ENCODE measurements at places on chromosomes 4 and X. TPM values are rescaled to one million over a fixed set of nuclear protein-coding genes. Genes with fewer than 3 reads are reported as not detected.

The TMEM255A gene
- total RNA-seq: not detected

The SSX4 gene
- total RNA-seq: not detected

The CNGA1 gene
- total RNA-seq: 0.38 TPM

The FGF13 gene
- not detected for total RNA-seq

The USP26 gene
- total RNA-seq: not detected

The XAGE2 gene
- total RNA-seq: not detected
